ENCODE measurements at places on chromosomes 7 and 10. TPM values are rescaled to one million over a fixed set of nuclear protein-coding genes. Genes with fewer than 3 reads are reported as not detected.
A peak's percentile ranks its signal among the peaks of the same experiment; 100 is the strongest.

- DNase-seq, result no peak
Observed at GRCh38 chr10:52525761-52526160, 211.7 kb downstream of the DKK1 start.

DNA sequence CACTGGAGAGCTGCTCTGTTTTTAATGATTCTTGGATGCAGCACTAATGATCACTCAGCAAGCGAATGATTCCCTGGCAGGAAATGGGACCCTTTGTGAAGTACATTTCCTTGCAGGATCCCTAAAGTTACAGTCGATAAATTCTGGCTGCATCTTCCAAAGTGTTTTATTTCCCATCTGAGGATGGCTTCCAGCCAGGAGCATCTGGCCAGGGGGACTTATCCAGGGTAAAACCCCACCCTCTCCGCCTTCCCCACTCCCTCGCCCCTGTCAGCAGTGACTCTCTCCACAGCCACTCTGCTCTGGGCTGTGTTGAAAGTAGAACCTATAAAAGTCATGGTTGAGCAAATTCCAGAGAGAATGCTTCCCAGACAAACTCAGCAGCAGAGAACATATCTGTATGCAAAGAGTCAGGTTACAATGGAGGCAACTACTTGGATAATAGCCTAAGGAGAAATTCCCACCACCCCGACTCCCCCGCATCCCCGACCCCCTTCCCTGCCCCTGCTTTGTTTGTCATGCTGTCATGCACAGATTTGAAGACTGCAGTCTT is 111.0 kb upstream of the ANLN start:
- DNase-seq, result no peak

DNA sequence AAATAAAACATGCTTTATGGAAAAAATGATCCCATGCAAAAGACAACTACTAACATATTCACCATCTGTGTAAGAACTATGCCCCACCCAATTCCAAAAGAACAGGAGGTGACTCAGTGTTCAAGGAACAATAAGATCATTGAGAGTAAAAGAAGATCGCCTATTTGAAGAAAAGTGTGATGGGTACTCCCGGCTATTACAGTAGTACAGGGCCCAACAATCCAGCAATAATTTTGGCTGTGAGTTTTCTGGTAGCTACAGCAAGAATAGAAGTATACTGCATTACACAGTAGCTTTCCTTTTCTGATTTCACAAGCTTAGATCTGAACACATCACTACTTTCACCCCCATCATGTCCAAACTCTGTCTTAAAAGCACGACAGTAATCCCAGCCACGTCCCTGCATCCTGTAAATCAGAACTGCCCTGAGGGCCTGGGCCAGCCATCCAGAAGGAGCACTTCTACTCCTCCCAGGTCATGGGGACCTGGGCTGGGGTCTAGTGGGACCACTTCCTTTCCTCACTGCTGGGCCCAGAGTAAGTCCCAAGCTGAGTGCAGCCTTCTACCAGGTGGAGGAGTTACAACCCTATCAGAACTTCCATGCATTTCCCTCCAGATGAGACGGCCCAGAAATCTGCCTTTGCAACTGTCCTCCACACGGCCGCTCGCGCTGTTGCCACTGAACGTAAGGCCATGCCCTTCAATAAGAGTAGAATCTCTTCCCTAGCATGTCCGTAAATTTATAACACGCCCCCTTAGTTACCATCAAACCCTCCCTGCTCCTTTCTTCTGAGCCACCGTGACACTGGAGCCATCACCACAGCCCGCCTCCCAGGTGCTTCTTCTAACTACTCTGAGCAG is 7.9 kb downstream of the ESYT2 start:
- DNase-seq, result peak; percentile 31

DNA sequence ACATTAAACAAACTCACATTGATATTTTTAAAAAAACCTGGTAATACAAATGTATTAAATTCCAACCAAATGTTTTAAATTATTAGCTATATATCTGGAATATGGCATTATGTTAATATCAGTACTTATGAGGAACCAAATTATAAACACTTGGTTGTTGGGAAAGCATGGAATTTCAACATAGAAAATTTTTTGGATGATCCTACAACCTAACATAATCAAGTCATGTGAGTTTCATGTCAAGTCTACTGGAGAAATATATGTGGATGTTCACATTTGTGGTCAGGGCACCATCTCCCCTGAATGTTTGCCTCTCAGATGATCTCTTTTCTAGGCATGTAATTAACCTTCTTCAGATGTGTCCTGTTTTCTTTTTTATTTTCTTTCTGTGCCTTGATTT is 5.2 kb upstream of the POT1 start:
- DNase-seq, result no peak

DNA sequence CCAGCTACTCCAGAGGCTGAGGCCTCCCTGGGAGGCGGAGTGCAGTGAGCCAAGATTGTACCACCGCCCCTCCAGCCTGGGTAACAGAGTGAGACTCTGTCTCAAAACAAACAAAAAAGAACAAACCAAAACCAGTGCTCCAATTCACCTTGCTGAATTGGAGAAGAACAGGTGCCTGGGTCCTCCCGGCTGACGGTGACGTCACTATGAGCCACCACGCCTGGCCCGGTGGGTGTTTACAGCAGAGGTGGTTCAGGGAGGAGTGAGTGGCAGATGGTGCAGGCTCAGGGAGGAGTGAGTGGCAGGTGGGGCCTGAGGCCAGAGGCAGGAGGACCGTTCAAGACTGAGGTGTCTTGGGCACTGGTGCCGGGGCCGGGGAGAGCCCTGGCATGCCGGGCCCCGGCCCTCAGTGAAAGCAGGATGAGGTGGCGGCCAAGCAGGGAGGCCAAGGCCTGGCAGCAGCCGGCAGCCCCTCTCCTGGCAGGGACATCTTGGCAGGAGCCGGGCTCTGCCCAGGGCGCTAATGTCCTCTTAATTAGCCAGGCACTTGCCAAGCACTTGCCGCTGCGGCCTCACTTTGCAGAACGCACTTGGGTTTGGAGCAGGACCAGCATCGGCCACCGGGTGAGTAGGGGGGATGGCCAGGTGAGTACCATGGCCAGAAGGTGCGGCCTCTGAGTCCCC is 162.8 kb upstream of the TNRC18 start:
- DNase-seq, result no peak

DNA sequence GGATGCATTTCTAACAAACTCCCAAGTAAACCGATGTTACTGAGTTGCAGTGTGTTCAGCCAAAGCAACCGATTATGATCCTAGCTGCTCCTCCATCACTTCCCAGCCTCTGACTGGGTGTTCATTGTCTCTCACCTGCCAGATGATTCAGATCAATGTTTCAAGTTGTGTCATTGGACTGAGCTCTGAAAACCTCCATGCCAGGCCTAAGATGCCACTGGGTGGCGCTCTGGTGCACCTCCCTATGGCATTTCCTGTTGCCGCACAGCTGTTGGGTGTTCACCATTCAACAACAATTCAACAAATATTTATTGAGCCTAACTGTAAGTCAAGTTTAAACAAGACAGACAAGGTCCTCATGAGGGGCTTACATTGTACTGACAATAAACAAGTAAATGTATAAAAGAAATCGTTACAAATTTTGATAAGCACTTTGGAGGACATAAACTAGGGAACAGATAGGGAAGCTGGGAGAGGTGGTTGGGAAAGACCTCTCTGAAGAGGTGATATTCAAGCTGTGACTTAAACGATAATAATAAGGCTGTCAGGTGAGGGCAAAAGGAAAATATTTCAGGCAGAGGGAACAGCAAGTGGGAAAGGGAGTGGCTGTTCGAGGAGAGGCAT is 22.8 kb downstream of the RGR start:
- peak; percentile 94 for DNase-seq

TMEM213 gene
- total RNA-seq, result 0.39 TPM

FRG2B gene
- total RNA-seq, result not detected

SLC39A12 gene
- not detected for total RNA-seq

All from activated CD4-positive, alpha-beta memory T cell treated with anti-CD3 and anti-CD28 coated beads for 36 hours (primary cell).